ENCODE measurements at places on chromosomes 7 and 10.

GRCh38 chr10:4241724-4242345 lies 456.8 kb upstream of the KLF6 start:
- peak; percentile 92 for DNase-seq

GRCh38 chr10:21144047-21144446 lies 246.9 kb upstream of the NEBL start:
- no peak for DNase-seq

DNA sequence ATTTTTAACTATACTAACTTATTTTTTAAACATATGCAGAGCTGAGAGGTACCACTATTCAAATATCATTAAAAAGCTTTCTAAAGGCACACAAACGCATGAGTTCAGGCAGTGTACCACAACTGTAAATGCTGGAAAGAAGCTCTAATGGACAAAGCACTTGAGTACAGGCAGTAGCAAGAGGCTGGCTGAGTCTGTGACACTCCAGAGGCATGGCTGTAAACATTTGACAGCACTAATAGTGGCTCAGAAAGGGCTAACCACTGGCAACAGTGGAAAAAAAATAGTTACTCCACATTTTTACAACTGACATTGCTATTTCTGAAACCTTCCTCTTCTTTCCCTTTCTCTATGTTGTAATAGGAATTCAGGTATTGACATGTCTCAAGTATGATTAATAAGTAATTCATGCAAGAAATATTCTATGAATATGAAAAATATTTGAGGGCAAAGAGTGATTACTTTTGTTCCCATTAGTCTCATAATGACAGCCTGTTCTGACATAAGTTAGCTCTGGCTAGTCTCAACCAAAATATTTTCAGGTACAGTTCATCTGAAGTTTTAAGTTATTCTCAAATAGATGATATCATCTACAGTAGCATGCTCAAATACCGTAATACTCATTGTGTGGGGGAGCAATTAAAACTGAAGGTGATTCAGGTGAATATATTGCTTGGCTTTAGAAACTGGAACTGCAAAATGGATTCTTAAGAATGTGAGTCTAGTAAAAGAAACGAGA lies 324.0 kb upstream of the POT1 start:
- DNase-seq, result no peak

- DNase-seq, result no peak
Measured at GRCh38 chr7:105245398-105246114, 143.2 kb downstream of the SRPK2 start.

GRCh38 chr7:100693312-100694097 lies 545 bp downstream of the GIGYF1 start:
- DNase-seq, result peak; percentile 34

GRCh38 chr7:129436335-129436923 lies 2.2 kb downstream of the STRIP2 start:
- no peak for DNase-seq

- DNase-seq, result no peak
Measured at GRCh38 chr10:86023931-86024280, 342.7 kb downstream of the GRID1 start.

- no peak for DNase-seq
Measured at GRCh38 chr10:79116801-79117723, 48.3 kb downstream of the ZMIZ1 start.

DNA sequence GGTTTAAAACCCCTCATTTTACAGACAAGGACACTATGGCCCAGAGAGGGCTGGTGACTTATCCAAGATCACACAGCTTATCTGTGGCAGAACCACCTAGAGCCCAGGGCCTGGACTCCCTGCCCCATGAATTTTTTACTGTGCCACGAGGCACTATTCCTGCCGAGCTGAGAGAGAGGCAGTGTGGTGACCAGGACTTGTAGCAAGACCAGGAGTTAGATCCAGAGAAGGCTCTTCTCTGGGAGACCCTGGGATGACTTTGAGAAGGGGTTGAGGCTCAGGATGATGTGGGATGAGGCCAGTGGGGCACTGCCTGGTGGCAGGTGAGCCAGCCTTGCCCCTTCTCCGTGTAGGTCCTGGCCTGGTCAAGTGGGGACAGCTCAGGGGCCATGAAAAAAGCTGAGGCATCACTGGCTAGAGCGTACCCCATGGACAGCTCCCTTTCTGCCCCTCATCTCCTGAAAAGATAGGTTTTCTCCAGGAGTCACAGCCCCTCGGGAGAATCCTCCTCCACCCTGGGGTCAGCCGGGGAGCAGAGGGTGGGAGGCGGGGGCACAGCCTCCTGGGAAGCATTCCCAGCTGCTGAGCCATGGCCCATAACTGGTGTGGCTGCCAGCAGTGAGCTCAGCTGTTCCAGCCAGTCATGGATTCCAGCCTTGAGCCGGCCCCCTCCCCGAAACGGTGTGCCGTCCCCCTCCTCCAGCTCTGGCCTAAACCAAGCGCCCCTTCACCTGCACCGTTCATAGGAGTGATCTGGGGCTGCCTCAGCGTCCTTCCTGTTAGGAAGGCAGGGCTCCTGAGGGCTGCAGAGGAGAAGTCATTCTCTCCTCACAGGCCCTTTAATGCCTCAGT lies 5.8 kb downstream of the FLNC start:
- DNase-seq, result no peak

- DNase-seq, result peak; percentile 46
Measured at GRCh38 chr7:116101704-116102103, 71.1 kb upstream of the TFEC start.

GRCh38 chr10:79058899-79059841 lies 9.6 kb upstream of the ZMIZ1 start:
- DNase-seq, result no peak

GRCh38 chr10:123485341-123485960 lies 180.7 kb upstream of the GPR26 start:
- DNase-seq, result no peak

DNA sequence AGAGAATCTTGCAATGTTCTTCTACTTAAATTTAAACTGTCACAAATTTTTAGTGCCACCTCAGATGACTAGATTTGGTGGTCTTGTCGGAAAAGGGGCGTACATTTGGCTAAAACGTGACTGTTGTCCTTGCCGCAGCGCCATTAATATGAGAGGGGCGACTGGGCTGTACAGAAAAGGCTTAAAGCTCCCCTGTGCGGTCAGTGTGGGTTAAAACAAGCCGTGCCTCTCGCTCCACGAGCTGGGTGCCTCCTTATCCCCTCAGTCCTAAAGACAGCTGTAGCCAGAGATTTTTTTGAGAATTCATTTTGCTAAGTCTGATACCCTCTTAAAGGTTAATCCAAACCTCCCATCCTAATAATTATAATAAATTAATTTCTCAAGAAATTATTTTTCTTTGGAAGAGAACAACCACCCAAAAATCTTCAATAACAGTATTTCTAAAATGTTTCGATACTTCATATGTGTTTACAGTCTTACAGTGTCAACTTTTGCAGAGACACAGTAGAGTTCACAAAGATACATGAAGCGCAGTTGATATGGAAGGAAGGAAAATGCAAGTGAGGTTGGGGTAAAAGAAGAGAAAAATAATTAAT lies 68.6 kb downstream of the C7orf25 start:
- peak; percentile 47 for DNase-seq

DNA sequence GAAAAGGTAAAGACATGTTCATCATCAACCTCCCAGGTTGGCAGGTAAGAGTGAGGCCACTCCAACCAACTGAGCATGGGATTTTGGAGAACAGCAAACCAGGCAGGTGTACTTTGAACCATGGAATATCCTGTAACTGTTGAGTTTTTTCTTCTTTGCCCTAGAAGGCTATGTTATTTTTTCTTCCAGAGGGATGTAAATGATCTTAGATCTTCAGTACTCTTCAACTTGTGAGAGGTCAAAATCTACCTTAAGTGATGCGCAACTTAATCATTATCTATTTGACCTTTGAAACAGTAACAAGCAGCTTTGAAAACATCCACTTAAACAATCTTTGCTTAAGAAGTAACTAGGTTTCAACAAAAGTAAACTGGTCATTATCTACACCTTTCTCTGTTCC lies at the start of gene CUBN:
Gene CUBN, minus strand, starts transcription at position 71 of the 400 bp plus-strand sequence. Its CDS starts 46 bp downstream, at position 25.
- no peak for DNase-seq

- no peak for DNase-seq
Measured at GRCh38 chr7:29610086-29610485, 46.5 kb downstream of the PRR15 start.

DNA sequence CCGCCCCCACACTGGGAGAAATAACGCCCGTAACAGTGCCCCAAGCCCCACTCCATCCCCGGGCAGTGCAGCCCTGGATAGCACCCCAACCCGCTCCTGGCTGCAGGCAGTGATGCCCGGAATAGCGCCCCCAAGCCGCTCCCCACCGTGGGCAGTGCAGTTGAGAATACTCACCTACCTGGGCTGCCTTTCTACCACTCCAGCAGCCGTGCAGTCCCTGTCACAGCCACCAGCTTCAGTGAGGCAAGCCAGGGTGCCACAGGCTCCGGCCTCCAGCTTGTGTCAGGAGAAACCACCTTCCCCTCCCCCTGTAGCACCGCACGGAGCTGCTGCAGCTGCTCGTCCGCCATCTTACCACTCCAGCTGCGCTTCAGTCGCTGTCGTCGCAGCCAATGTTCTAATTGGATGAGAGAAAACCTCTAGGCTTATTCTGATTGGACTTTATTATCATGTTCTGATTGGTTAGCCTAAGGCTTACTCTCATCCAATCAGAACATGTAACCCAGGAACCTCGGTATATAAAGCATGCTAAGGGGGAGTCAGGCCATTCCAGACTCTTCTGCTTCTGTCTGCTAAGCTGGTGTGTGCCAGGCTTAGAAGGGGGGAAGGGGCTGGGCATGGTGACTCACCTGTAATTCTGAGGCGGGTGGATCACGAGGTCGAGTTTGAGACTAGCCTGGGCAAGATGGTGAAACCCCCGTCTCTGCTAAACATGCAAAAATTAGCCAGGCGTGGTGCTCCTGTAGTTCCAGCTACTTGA lies 53.2 kb upstream of the ZNF33B start:
- DNase-seq, result no peak

DNA sequence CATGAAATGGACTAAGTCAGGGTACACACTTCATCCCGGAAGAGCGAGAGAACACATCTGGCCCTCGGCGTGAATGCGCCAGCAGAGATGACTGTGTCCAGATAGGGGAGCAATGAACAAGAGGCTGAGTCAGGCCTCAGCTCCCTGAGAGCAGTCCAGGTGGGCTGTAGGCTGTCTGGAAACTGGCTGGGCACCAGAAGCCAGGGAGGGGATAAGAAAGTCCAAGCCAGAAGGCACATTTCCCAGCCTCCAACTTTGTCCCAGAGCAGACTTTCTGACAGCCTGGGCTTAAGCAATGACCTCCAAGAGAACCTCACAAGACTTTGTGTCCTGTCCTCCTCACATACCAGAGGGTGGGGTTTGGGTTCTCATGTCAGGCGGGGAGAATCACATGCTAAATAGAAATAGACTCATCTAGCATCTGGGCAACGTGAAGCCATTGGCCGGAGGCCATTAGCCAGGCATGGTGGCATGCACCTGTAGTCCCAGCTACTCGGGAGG lies 157.2 kb downstream of the ARHGAP12 start:
- DNase-seq, result peak; percentile 61

DNA sequence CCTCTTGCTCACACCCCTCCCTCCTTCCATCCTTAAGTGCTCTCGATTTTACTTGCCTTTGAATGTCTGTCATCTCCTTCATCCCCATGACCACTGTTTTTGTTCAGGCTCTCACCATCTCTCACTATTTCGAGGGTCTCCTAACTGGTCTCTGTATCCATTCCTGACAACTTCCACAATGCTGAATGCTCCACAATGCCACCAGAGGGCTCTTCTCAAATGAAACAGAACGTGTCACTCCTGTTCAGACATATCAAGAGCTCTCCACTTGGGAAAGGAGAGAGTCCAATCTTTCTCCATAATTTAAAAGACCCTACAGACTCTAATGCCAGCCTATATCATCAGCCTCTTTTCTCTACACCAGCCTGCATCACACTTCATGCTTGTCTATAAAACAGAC lies 9.0 kb upstream of the SLC13A1 start:
- no peak for DNase-seq

- peak; percentile 39 for DNase-seq
Measured at GRCh38 chr7:36315309-36315944, 74.2 kb upstream of the ANLN start.

GRCh38 chr7:52586704-52587103 lies 448.7 kb upstream of the POM121L12 start:
- no peak for DNase-seq

GRCh38 chr7:85150624-85151023 lies 36.2 kb downstream of the SEMA3D start:
- no peak for DNase-seq

- no peak for DNase-seq
Measured at GRCh38 chr7:22195397-22196172, 161.4 kb downstream of the RAPGEF5 start.

DNA sequence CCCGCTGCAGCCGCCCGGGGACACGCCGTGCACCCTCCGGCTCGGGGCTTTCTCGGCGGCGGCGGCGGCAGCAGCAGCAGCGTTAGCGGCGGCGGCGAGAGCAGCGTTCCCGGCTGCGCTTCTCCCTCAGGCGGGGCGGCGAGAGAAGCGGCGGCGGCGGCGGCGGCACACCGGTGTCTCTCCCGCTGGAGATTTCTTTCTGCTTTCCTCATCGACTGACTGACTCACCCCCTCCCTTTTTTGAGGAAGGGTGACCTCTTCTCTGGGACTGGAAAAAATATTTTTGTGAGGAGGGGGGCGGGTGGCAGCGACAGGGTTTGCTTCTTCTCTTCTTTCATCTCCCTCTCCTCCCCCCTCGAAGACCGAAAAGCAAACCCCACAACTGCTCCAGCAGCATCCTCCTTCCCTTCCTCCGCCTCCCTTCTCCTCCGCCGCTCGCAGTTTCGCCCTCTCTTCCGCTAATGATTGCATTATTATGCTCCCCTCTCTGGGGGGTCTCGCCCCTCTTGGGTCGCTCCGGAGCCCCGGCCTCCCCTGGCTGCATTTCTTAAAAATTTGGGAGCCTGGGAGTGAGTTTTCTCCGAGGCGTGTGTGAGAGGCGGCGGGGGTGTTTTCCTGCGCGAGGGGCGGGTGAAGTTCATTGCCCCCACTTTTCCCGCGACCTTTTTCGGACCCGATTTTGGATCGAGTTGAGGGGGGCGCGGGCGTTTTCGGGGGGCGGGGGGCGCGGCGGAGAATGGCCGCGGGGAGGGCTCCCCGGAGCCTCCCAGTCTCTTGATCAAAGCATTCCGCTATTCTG lies 411 bp downstream of the AUTS2 start:
- DNase-seq, result peak; percentile 5

- no peak for DNase-seq
Measured at GRCh38 chr7:128661446-128661845, 10.6 kb upstream of the GARIN1A start.

GRCh38 chr10:124008681-124009080 lies 84.7 kb downstream of the CHST15 start:
- DNase-seq, result no peak

DNA sequence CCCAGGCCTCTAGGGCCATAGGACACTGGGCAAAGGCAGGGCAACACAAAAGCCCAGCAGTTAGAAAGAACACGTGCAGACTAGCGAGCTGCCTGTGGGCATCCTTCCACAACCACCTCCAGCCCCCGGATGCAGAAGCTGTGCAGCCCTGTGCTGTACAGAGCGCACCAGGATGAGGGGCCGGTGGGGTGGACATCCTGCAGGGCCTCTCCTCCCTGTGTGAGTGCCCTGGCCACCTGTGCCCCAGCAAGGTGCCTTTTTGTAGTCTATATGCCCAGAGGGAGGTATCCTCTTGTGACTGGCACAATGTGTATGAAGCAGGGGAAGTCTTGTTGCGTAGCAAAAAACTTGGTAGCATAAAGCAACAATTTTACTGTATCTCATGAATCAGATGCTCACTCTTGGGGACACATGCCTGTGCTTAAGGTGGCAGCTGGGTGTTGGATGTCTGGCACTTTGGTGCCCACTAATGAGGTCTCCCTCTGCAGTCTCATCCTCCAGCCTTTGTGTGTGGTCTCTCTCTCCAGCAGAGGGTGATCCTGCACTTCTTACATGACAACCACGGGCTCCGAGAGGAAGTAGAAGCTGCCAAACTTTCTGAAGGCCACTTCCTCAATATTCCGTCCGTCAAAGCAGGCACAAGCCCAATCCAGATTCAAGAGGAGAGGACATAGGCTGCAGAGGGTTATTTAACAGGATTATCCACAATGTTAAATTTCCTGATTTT lies 8.7 kb downstream of the NCAPG2 start:
- peak; percentile 52 for DNase-seq

Data from ELR (cell line).